Posterior vena cava (tissue), 2 donors: ENCODE measurements at places on chromosomes 4 and X. TPM values are rescaled to one million over a fixed set of nuclear protein-coding genes. Genes with fewer than 3 reads are reported as not detected.

Gene SHROOM3
- 71.4 TPM for total RNA-seq

Gene GDPD2
- not detected for total RNA-seq

Gene FDCSP
- not detected for total RNA-seq

Gene SPINK2
- not detected for total RNA-seq

Gene CORIN
- 0.48 TPM for total RNA-seq

Gene CXCR3
- 0.32 TPM for total RNA-seq

Gene SPANXN3
- total RNA-seq: not detected

GRCh38 chrX:119655125-119655524 is 37.8 kb downstream of the SEPTIN6 start:
- DNase-seq: no peak

DNA sequence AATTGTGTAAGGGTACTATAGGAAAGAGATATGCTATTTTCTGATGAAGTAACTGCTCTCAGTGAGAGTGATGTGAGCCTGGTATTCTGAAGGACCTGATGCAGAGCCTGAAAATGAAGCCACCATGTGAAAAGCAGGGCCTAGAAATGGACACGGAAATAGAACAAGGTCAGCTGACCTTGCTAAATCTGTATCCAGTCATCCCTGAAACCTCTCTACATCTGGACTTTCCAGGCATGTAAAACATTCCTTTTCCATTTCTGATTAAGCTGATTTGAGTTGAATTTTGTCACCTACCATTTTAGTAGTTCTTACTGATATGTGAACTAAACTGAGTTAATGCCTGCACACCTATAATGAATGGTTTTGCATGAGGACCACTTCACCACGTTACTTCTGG is 72.4 kb upstream of the NEIL3 start:
- DNase-seq: no peak

GRCh38 chrX:122055460-122055859 is 1008.0 kb downstream of the GLUD2 start:
- no peak for DNase-seq

DNA sequence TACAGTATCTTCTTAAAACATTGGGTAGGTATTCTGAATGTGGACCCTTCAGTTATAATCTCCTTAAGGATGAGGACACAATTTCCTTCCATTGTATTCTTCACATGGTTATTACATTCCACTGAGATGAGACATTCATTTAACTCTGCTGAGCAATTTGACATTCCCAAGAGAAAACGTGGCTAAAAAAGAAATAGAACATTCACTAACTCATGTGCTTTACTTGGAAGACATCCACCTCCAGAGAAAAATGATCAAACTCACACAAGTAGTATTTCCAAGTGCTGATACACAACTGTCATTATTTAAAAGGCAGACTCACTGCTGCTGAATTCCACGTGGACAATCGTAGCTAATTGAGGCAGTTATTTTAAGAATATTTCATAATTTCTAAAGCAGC is 227.9 kb upstream of the ANKRD50 start:
- no peak for DNase-seq

DNA sequence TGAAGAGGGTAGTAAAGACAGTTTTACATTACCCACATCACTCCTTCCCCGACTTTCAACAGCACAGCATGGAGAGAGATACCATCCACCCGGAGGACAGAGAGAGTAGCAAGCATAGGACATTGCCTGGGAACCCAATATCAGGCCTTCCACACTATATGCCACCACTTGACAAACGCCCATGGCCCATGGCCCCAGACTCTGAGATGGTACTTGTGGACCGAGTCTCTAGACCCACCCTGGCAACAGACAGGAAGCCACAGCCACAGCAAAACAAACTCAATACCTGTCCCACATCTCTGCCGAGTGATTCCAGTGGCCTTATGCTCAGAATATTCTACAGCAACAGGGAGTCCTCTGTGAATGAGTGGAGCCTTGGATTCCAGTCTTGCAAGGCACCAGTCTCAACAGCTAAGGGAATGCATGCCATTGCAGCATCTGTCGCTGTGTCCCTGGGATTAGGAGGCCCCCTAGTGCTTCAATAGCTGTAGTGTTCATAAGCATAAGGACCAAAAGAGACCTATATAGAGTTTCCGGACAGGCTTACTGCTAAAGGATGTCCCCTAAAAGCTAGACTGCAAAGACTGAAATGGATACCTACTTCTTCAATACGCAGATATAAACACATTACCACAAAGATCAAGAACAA is 14.7 kb upstream of the CT55 start:
- no peak for DNase-seq

DNA sequence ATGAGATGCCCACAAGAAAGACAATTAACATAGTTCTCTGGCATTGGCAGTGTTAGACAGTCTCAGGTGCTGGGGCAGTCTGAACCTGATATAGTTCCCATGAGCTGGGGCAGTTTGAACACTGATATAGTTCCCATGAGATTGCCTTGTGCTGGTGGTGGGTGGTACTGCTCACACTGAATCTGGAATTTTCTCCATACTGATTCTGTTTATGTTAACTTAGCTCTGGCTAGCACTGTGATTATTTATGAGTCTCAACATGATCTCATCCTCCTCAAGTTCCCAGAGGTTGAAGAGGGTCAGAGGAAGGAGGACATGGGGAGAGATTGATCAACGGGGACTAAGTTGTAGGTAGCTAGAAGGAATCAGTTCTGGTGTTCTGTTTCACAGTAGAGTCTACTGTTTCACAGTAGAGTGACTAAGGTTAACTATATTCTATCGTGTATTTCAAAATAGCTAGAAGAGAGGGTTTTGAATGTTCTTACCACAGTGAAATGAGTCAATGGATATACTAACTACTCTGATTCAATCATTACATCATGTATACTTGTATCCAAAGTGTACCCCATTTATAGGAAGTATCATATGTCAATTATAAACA is 379.9 kb downstream of the ADAM29 start:
- DNase-seq: no peak

GRCh38 chr4:48578132-48578968 is 88.3 kb downstream of the ZAR1 start:
- no peak for DNase-seq

- DNase-seq: no peak
Measured at GRCh38 chr4:159725571-159725970, 622.7 kb downstream of the RAPGEF2 start.

DNA sequence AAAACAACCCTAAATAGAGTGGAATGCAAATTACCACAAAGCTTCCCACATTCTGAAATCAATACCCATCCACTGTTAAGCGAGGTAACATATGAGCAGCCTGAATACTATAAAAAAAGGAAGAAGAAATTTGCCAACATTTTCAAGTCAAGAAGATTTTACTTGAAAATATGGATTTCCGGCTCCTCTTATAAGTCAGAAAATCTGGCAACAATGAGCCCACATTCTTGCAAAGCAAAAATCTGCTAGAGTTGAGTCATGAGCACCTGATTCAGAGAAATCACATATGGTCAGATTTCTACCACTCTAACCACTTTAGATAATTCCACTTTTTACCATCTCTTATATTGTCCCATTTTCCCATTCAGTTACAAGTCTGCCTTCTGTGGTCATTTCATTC is 395.7 kb downstream of the DTHD1 start:
- no peak for DNase-seq

DNA sequence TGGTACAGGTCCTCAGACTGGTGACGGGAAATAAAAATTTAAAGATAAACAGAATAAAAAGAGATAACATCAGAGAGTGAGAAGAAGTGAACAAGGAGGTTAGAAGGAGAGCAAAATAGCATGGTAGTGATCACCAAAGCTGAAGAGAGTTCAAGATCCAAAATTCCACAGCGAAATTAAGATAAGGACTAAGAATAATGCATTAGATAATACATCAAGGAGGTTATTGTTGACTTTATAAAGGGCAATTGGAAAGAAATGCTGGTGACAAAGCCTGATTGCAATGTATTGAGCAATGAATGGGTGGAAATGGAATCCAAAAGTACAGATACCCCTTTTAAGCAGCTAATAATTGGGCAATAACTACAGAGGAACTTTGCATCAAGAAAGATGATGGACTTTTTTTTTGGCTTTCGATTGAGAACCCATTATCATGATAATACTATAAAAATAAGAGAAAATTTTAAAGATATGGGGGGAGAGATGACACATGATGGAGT is 101.6 kb upstream of the MAP9 start:
- no peak for DNase-seq

- no peak for DNase-seq
Measured at GRCh38 chr4:55906989-55907388, 41.8 kb upstream of the CEP135 start.

DNA sequence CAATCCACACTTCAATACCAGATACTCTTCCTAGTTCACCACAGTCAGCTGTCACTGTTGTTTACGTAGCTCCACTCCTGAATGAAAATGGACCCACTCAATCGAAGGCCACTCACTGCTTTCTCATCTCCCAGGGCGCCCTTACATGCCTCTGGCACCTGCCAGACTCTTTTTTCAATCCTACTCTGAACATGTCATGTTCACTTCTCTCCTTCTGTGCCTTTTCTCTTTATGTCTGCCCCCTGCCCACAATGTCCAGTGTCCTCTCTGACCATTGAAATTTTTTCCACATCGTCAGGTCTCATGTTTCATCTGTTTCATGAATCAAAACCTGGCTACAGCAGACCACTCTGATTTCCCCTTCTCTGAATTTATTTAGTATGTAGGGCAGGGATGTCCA is 1.3 kb upstream of the MGAT4D start:
- no peak for DNase-seq

GRCh38 chrX:123713841-123714240 is 19.0 kb downstream of the THOC2 start:
- no peak for DNase-seq

- no peak for DNase-seq
Measured at GRCh38 chrX:48938721-48939425, 18.5 kb downstream of the OTUD5 start.

DNA sequence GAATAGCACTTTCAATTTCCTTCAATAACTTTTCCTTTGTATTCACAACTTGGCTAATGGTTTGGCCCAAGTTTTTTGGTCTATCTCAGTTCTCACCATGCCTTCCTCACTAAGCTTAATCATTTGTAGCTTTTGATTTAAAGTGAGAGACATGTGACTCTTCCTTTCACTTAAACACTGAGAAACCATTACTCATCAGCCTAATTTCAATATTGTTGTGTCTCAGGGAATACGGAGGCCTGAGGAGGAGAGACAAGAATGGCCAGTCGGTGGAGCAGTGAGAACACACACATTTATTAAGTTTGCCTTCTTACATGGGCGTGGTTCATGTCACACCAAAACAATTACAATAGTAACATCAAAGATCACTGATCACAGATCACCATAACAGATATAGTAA is 56.7 kb downstream of the TSPAN5 start:
- no peak for DNase-seq

DNA sequence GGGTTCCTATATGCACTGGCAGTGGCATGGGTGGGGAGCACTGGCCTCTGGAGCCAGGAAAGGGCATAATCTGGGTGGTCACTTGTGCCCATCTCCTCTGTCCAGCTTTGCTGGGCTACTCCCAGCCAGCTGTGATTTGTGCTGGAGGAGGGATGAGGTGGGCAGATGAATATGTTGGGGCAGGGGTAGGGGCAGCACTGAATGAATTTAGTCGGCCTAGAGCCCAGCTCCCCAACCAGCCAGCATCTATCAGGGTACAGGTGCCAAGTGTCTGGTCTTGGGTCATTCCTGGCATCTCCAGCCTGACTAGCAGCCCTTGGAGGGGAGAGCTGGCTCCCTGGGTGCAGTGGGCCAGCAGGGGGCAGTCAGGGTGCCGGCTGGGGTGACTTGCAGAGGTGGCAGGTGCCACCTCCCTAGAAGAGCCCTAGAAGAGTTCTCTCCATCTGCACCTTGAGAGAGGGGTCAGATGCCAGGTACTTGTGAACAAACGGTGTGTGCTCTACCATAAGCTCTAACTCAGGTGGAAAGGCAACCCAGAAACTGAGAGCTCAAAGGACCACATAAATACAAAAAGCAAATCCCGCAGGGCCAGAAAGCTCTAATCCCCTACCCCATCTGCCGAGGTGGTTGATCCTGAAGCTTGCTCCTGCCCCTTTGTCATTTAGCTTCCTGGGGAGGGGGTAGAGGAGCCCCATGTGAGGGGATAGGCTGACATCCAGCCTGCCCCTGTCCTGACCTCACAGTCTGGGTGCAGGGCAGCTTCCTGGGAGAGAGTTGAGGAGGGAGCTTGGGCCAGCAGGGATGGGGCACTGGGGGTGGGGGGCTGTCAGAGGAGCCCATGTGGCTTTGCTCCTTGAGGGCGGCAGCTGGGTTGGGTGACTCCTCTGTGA is 2.2 kb downstream of the SORCS2 start:
- DNase-seq: peak; percentile 76

GRCh38 chr4:70844180-70844579 is 4.5 kb upstream of the GRSF1 start:
- DNase-seq: no peak

DNA sequence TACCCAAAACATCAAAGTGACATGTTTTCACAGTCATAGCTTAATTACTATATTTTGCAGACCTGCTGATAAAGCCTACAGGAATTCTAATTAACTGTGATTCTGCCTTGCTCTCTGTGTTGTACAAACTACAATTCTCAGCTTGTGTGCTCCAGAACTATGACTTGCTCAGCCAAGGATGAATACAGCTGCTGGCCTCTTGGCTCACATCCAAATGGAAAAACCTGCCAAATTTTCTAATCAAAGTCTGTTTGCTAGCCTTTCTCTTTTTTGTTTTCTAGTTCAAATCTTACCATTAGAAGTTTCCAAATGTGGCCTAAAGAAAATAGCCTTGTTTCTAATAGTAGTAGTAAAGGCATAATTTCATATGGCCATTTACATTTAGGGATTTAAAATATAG is 1176.8 kb downstream of the FAM133A start:
- DNase-seq: no peak

- no peak for DNase-seq
Measured at GRCh38 chrX:26466387-26466786, 250.4 kb downstream of the MAGEB5 start.

- DNase-seq: no peak
Measured at GRCh38 chr4:5478697-5479096, 229.7 kb downstream of the EVC2 start.

GRCh38 chr4:154622598-154622997 is 10.1 kb upstream of the FGG start:
- no peak for DNase-seq

- DNase-seq: no peak
Measured at GRCh38 chr4:155515444-155516075, 138.8 kb upstream of the MAP9 start.

GRCh38 chrX:147875866-147876596 is 35.7 kb upstream of the FMR1 start:
- no peak for DNase-seq

GRCh38 chrX:2342281-2342688 is 158.5 kb downstream of the DHRSX start:
- no peak for DNase-seq
